Sciatic nerve (tissue), 2 donors: ENCODE measurements at places on chromosomes 4 and X. TPM values are rescaled to one million over a fixed set of nuclear protein-coding genes. Genes with fewer than 3 reads are reported as not detected.

The FHDC1 gene
- 3.9 TPM for total RNA-seq

The ITGB1BP2 gene
- total RNA-seq: 1.8 TPM

The SPANXB1 gene
- not detected for total RNA-seq

The RGN gene
- 6.0 TPM for total RNA-seq

The PRR32 gene
- total RNA-seq: not detected

The ATP1B4 gene
- total RNA-seq: not detected

The SMARCA5 gene
- total RNA-seq: 55.6 TPM

The ETDA gene
- not detected for total RNA-seq

The ARX gene
- not detected for total RNA-seq

The CENPC gene
- 49.1 TPM for total RNA-seq

The ART3 gene
- total RNA-seq: 35.8 TPM

The PF4V1 gene
- not detected for total RNA-seq

The SSX2B gene
- total RNA-seq: not detected

The CT45A7 gene
- not detected for total RNA-seq

The ASB12 gene
- total RNA-seq: not detected

The PGAM4 gene
- total RNA-seq: not detected

The FGB gene
- total RNA-seq: not detected

The MBTPS2 gene
- total RNA-seq: 15.2 TPM

The COL4A5 gene
- total RNA-seq: 21.8 TPM

The JAKMIP1 gene
- total RNA-seq: 0.76 TPM

The SPANXN1 gene
- total RNA-seq: not detected

The CCNB3 gene
- total RNA-seq: 0.80 TPM

The IL15 gene
- 11.5 TPM for total RNA-seq

The KCNIP4 gene
- total RNA-seq: not detected

The RPL39 gene
- total RNA-seq: 1,230 TPM

The CHM gene
- 36.6 TPM for total RNA-seq

The NAA15 gene
- 41.9 TPM for total RNA-seq

The SPON2 gene
- total RNA-seq: 35.6 TPM

The ZMAT1 gene
- total RNA-seq: 35.0 TPM

The KANTR gene
- total RNA-seq: 30.2 TPM

The FAM9B gene
- total RNA-seq: not detected
